ENCODE measurements at places on chromosomes 4 and X. TPM values are rescaled to one million over a fixed set of nuclear protein-coding genes. Genes with fewer than 3 reads are reported as not detected.

GRCh38 chr4:108160741-108161352, 7.9 kb downstream of the LEF1 start:
- H3K27me3 ChIP-seq: peaks cover 8% of the 10 kb centered on the region
- no peaks in the 10 kb centered on the region for H3K36me3 ChIP-seq
- no peak overlapping the region for H3K4me3 ChIP-seq
- DNase-seq: no peak

GRCh38 chr4:74446193-74446868, 1.4 kb downstream of the AREG start:
- H3K4me3 ChIP-seq: no peak overlapping the region
- no peaks in the 10 kb centered on the region for H3K36me3 ChIP-seq
- no peak overlapping the region for H3K27ac ChIP-seq
- no peak for DNase-seq
- H3K27me3 ChIP-seq: peaks cover 17% of the 10 kb centered on the region
- peaks cover 5% of the 10 kb centered on the region for H3K4me1 ChIP-seq

DNA sequence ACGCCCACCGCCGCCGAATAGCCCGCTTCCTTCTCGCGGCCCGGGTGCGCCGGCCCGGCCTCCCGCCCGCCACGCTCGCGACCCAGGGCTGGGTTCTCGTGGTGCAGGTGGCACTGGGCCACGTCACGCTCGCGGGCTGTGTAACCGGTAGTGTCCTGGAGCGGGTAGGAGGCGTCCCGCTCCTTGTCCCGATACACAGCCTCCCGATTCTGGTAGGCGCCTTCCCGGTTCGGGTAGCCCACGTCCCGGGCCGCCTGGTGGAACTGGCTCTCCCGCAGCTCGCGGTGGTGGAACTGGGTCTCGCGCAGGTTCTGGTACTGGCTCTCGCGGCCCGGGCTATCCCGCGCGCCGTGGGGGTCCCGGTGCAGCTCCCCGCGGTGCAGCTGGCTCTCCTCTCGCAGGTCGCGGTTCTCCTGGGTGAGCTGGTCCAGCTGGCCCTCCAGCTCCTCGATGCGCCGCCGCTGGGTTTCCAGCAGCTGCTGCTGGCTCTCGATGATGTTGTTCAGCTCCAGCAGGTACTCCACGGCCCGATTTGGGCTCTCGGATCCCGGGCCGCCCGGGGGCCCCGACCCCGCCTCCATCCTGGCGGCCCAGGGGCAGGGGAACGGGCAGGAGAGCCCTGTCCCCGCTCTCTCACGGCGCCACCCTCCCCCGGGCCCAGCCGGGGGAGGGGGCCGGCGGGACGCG, 39.3 kb upstream of the IQSEC2 start:
- H3K27me3 ChIP-seq: peaks cover 76% of the 10 kb centered on the region
- peak; percentile 60 for DNase-seq
- H3K36me3 ChIP-seq: no peaks in the 10 kb centered on the region
- no peak overlapping the region for H3K27ac ChIP-seq

- no peak for DNase-seq
- H3K4me1 ChIP-seq: no peaks in the 10 kb centered on the region
- H3K27me3 ChIP-seq: no peaks in the 10 kb centered on the region
- H3K27ac ChIP-seq: no peak overlapping the region
These were observed 11.8 kb upstream of the ZNF630 start for GRCh38 chrX:48083212-48083611.

- peaks cover 9% of the 10 kb centered on the region for H3K4me1 ChIP-seq
- H3K27ac ChIP-seq: peak overlapping the region; percentile 87
- peak overlapping the region; percentile 78 for H3K4me3 ChIP-seq
- no peaks in the 10 kb centered on the region for H3K36me3 ChIP-seq
These were observed 1.4 kb downstream of the TCEAL1 start for GRCh38 chrX:103630171-103630511.

DNA sequence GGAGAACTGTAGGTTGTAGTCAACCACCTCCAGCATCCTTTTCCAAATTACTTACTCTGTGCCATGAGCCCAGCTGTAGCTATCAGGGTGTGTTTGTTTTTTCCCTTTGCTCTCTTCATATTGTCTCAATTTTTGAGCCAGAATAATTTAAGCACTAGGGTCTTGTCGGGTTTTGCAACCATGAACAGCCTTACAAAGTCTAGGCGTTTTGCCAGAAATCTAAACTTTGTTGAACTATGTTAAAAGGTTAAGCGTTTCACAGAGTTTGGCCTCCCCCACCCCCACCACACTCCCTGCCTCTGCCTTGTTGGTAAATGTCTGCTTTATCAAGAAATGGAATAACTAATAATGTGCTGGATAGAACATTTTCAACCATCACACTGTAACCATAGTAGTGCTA, 190.6 kb upstream of the TTC29 start:
- no peaks in the 10 kb centered on the region for H3K4me1 ChIP-seq
- H3K4me3 ChIP-seq: no peak overlapping the region
- H3K36me3 ChIP-seq: no peaks in the 10 kb centered on the region
- DNase-seq: no peak

DNA sequence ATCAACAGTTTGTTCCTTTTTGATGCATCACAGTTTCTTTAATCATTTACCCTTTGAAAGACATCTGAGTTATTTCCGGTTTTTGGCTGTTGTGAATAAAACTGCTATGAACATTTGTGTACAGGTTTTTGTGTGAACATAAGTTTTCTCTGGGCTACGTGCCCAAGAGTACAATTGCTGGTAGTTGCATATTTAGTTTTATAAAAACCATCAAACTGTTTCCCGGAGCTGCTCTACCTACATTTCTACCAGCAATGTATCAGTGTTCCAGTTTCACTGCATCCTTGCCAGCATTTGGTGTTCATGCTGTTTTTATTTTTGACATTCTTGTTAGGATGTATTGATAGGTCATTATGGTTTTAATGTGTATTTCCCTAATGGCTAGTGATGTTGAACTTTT, 17.3 kb downstream of the KDM6A start:
- no peaks in the 10 kb centered on the region for H3K36me3 ChIP-seq
- H3K4me1 ChIP-seq: peaks cover 22% of the 10 kb centered on the region
- no peak overlapping the region for H3K27ac ChIP-seq

IQSEC2 gene
- polyA plus RNA-seq: 8.2 TPM

DCHS2 gene
- polyA plus RNA-seq: 0.03 TPM

GRPEL1 gene
- 58.3 TPM for polyA plus RNA-seq

DNA sequence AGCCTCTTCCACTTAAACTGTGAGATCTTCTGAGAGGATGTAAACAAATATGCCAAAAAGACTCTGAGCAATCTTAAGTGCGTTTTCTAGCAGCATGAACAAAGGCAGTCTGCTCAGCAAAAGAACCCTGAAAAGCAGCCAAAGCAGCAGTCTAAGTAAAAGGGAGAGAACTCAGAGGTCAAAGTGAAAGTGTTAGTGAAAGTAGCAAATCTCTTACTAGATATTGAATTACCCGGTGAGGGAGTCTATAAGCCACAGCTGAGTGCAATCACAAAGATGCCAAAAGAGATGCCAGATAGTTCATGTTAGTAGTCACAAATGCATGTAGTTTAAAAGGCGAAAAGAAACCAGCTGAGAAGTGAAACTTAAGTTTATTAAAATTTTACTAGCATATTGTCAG, 7.9 kb upstream of the GNRHR start:
- DNase-seq: no peak
- no peaks in the 10 kb centered on the region for H3K4me1 ChIP-seq
- H3K27ac ChIP-seq: no peak overlapping the region
- H3K36me3 ChIP-seq: no peaks in the 10 kb centered on the region
- H3K4me3 ChIP-seq: no peak overlapping the region

DNA sequence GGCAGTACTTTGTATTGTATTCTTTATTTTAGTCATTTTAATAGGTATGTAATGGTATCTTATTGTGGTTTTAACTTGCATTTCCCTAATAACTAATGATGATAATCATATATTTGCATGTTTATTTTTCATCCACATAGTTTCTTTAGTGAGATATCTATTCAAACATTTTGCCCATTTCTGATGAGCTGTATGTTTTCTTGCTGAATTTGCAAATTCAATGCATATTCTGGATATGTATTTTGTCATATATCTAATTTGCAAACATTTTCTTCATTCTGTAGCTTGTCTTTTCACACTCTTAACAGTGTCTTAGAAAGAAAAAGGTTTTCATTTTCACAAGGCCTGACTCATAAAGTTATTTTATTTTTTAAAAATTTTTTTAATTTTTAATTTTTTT, 372.1 kb downstream of the ZNF674 start:
- H3K36me3 ChIP-seq: no peaks in the 10 kb centered on the region
- no peak overlapping the region for H3K27ac ChIP-seq
- H3K27me3 ChIP-seq: no peaks in the 10 kb centered on the region
- no peak for DNase-seq

DNA sequence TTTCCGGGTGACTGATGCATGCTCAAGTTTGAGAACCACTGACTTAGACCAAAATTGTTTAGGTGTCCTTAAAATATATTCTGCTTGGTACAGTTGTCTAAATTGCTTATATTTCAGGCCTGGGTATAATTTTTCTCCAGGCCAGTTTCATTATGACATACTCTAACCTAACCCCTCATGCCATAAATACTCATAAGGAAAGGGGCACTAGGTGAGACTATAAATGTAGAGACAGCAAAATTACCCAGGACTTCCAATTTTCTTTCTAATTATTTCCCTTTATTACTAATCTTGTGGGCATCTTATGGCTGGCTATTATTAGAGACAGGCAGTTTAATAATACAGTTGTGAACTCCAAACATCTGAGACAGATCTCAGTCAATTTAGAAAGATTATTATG, 150.2 kb downstream of the RRAGB start:
- DNase-seq: no peak
- no peak overlapping the region for H3K27ac ChIP-seq
- peaks cover 6% of the 10 kb centered on the region for H3K27me3 ChIP-seq
- H3K36me3 ChIP-seq: no peaks in the 10 kb centered on the region
- no peak overlapping the region for H3K4me3 ChIP-seq

DNA sequence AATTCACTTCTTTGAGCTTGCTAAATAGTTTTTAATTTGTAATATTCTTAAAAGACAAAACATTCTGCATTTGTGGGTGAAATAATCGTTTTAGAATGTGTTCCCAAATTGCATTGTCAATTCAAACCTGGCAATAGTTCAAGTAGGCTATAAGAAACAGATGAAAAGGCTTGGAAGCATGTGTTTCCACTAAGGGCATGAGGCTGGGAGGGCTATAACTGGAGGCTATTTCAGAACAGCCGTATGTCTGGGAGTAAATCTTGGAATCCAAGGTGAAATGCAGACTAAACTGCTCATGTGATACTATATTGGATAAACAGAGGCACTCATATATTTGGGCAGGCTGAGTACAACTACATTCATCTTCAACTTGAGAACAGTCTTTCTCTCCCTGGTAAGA, 117.4 kb upstream of the GRPR start:
- no peak overlapping the region for H3K27ac ChIP-seq
- no peaks in the 10 kb centered on the region for H3K27me3 ChIP-seq
- H3K36me3 ChIP-seq: no peaks in the 10 kb centered on the region
- H3K4me1 ChIP-seq: no peaks in the 10 kb centered on the region
- DNase-seq: no peak
- H3K4me3 ChIP-seq: no peak overlapping the region

DNA sequence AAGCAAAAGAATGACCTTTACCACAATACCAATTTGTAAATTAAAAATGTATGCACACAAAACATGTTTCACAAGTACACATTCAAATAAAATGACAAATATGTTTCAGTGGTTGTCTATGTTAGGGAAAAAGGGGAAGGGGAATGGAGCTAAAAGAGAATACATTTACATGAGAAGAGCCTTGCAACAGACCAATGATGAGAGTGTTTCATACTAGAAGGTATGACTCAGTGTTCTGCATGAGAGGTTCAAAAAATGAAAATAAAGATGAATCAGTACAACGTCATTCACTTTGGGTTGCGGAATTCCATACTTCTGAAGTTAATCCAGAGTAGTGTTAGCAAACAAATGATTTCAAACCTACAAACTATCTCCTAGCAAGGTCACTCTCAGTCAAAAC, 51.7 kb downstream of the RPGR start:
- no peaks in the 10 kb centered on the region for H3K36me3 ChIP-seq
- H3K4me3 ChIP-seq: no peak overlapping the region
- no peaks in the 10 kb centered on the region for H3K4me1 ChIP-seq
- DNase-seq: no peak
- H3K27ac ChIP-seq: no peak overlapping the region

HMGB2 gene
- polyA plus RNA-seq: 30.2 TPM

MAGEA11 gene
- not detected for polyA plus RNA-seq

GRCh38 chrX:3501833-3502535, 155.5 kb upstream of the MXRA5 start:
- H3K27ac ChIP-seq: no peak overlapping the region
- H3K36me3 ChIP-seq: no peaks in the 10 kb centered on the region
- H3K27me3 ChIP-seq: no peaks in the 10 kb centered on the region

P2RY4 gene
- 0.08 TPM for polyA plus RNA-seq

GRCh38 chr4:185999207-185999606, 69.7 kb upstream of the TLR3 start:
- no peaks in the 10 kb centered on the region for H3K36me3 ChIP-seq
- no peak overlapping the region for H3K27ac ChIP-seq

DNA sequence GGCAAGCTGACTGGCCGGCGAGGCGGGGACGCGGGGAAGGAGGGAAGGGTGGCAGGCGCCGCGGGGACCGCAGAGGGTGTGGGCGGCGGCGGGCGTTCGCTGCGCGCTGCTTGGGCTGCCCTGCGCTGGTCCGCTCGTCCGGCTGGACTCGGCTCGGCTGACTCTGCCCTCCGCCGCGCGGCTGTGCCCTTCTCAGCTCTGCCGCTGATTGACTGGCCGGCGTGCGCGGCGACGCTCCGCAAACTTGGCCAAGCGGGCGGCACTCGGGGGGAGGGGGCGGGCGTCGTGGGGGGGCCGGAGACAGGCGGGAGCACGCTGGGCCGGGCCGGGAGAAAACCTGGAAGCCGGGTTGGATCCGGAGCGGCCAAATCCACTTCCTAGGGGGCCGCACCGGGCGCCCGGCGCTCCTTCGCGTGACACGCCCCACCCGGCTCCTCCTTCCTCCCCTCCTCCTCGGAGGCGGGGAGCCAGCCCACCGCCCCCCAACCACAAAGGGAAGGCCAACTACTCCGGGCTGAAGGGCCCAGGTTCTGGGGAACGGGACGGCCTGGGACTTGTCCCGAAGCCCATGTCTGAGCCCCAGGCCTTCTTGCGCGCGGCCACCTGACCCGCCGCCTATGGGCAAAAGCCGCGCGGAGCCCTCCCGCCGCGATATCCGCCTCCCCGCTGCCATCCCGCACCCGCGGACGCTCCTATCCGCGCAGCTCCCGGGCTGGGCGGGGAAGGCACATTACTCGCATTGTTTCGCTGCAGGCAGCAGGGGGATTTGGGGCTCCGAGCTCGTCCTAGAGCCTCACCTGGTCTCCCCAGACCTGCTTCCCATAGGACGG, at the start of gene GPC4:
Gene GPC4 (minus strand): TSS at position 214 of the 830 bp plus-strand sequence. CDS start 524 bp downstream, outside the sequence.
- no peaks in the 10 kb centered on the region for H3K27me3 ChIP-seq
- peak; percentile 88 for DNase-seq
- H3K36me3 ChIP-seq: no peaks in the 10 kb centered on the region
- peak within 1 kb of the TSS; percentile 77 for H3K4me3 ChIP-seq

- no peaks in the 10 kb centered on the region for H3K36me3 ChIP-seq
- H3K4me3 ChIP-seq: no peak overlapping the region
- H3K4me1 ChIP-seq: no peaks in the 10 kb centered on the region
- H3K27me3 ChIP-seq: no peaks in the 10 kb centered on the region
These were observed 195.3 kb downstream of the CHIC1 start for GRCh38 chrX:73758250-73758649.

- no peak for DNase-seq
- no peak overlapping the region for H3K4me3 ChIP-seq
- no peaks in the 10 kb centered on the region for H3K4me1 ChIP-seq
- no peak overlapping the region for H3K27ac ChIP-seq
- H3K36me3 ChIP-seq: no peaks in the 10 kb centered on the region
- H3K27me3 ChIP-seq: no peaks in the 10 kb centered on the region
These were observed 182.5 kb upstream of the NPY2R start for GRCh38 chr4:155025762-155026457.

GRCh38 chr4:106854569-106855351, 181.4 kb downstream of the DKK2 start:
- no peaks in the 10 kb centered on the region for H3K4me1 ChIP-seq
- H3K27me3 ChIP-seq: no peaks in the 10 kb centered on the region
- H3K4me3 ChIP-seq: no peak overlapping the region
- no peaks in the 10 kb centered on the region for H3K36me3 ChIP-seq
- H3K27ac ChIP-seq: no peak overlapping the region

Data from psoas muscle (tissue), 8 donors.